ENCODE measurements at places on chromosomes 4 and X. TPM values are rescaled to one million over a fixed set of nuclear protein-coding genes. Genes with fewer than 3 reads are reported as not detected.

The GABRA4 gene
- 5.3 TPM for total RNA-seq

The AWAT2 gene
- 0.96 TPM for total RNA-seq

The SLITRK2 gene
- 1.2 TPM for total RNA-seq

The BLOC1S4 gene
- 17.1 TPM for total RNA-seq

The MAOB gene
- 0.48 TPM for total RNA-seq

The EOLA1 gene
- 6.3 TPM for total RNA-seq

The SAGE1 gene
- not detected for total RNA-seq

The SEC31A gene
- 351 TPM for total RNA-seq

The NLGN4X gene
- total RNA-seq = 0.96 TPM

The H2BW2 gene
- total RNA-seq = not detected

The ASMT gene
- total RNA-seq = not detected

The DDX53 gene
- 2.2 TPM for total RNA-seq

The SH3RF1 gene
- total RNA-seq = 11.6 TPM

The FGFBP2 gene
- total RNA-seq = 6.3 TPM

The PYURF gene
- 75.8 TPM for total RNA-seq

GRCh38 chr4:14400307-14400706 lies 602.0 kb upstream of the CPEB2 start:
- DNase-seq = no peak

GRCh38 chrX:46328133-46328532 lies 217.1 kb downstream of the ZNF674 start:
- no peak for DNase-seq

DNA sequence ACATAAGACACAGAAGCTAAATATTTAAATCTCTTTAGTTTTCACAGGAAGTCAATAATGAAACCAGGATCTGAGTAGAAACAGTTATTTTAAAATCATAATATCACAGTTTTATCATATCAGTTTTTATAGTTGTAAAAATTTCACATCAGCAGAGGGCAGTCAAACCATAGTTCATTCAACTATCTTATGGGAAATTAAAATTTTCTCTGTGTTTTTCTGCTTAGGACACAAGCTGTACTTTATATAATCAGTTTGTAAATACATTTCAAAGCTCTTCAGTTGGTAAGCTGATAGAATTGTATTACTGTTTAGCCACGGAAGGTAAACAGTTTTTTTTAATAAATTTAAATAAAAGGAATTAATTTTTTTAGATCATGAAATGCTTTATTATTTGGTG lies 204.8 kb upstream of the NUDT6 start:
- peak; percentile 50 for DNase-seq

DNA sequence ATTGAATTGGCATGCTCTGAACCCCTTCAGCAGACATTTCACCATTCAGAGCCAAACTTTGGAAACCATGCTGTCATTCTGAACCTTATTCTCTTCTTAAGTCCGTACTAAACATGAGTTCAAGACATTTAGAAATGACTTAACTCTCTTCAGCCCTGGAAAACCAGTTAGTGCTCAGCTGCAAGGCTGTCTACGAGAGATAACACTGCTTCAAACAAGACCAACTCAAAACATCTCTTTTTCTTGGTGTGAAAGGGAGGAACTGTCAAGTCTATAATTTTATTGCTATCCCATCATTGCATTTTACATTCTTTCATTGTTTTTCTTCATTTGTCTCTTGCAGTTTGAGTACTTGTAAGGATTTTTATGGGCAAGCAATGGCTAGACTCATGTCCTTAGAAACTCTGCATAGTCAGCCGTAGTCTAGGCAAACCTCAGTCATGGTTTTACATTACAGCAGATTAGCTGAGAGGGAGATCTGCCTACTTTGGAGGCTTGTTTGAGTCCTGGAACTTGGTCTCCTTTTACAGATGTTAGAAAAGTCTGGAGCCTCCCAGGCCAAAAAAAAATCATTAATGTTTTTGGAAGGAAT lies 120.6 kb upstream of the JADE1 start:
- peak; percentile 12 for DNase-seq

- no peak for DNase-seq
These were observed 323.6 kb downstream of the AFF2 start for GRCh38 chrX:148823986-148824385.

GRCh38 chr4:14269824-14270223 lies 642.3 kb upstream of the BOD1L1 start:
- peak; percentile 34 for DNase-seq

GRCh38 chr4:98522636-98523395 lies 135.6 kb downstream of the TSPAN5 start:
- DNase-seq = peak; percentile 79

GRCh38 chrX:117120700-117121099 lies 657.9 kb upstream of the CT83 start:
- DNase-seq = no peak

GRCh38 chrX:68922013-68922412 lies 93.2 kb downstream of the EFNB1 start:
- no peak for DNase-seq

DNA sequence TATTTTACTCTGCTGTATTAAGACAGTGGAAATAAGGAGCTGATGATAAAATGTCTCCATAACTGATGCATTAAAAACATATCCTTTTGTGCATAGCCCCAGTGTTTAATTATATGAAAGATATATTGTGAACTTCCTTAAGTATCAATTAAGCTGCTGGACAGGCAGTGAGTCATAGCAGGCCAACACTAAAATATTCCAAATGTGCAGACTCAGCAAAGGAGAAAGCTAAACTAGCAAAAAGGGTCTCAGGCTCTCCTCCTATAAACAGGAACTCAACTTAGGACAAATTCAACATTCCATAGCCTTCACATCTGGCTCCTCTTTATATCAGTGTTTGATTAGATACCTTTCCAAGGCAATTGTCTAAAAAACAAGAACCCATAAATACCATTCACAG lies 15.6 kb downstream of the TNMD start:
- no peak for DNase-seq

DNA sequence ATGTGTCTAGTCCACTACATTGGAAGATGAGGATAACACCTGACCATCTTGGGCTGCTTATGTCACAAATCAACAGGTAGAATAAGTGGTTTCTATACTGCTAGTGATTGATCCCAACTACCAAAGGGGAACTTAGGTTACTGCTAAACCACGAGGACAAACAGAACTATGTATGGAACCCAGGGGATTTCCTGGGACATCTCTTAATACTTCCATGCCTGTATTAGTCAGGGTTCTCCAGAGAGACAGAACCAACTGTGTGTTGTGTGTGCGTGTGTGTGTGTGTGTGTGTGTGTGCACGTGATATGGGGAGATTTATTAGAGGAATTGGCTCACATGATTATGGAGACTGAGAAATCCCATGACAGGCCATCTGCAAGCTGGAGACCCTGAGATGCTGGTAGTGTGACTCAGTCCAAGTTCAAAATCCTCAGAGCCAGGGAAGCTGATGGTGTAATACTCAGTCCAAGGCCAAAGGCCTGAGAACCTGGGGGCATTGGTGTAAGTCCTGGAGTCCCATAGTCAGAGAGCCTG lies 16.2 kb upstream of the AFF1 start:
- no peak for DNase-seq

DNA sequence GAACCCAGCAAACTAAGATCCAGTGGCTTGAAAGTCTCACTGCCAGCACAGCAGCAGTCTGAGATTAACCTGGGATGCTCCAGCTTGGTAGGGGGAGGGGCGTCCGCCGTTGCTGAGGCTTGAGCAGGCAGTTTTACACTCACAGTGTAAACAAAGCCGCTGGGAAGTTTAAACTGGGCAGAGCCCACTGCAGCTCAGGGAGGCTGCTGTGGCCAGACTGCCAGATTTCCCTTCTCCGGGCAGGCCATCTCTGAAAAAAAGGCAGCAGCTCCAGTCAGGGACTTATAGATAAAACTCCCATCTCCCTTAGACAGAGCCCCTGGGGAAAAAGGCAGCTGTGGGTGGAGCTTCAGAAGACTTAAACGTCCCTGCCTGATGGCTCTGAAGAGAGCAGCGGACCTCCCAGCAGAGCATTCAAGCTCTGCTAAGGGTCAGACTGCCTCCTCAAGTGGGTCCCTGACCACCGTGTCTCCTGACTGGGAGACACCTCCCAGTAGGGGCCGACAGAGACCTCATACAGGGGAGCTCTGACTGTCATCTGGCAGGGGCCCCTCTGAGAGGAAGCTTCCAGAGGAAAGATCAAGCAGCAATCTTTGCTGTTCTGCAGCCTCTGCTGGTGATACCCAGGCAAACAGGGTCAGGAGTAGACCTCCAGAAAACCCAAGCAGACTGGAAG lies 45.1 kb upstream of the CDX4 start:
- DNase-seq = peak; percentile 3

DNA sequence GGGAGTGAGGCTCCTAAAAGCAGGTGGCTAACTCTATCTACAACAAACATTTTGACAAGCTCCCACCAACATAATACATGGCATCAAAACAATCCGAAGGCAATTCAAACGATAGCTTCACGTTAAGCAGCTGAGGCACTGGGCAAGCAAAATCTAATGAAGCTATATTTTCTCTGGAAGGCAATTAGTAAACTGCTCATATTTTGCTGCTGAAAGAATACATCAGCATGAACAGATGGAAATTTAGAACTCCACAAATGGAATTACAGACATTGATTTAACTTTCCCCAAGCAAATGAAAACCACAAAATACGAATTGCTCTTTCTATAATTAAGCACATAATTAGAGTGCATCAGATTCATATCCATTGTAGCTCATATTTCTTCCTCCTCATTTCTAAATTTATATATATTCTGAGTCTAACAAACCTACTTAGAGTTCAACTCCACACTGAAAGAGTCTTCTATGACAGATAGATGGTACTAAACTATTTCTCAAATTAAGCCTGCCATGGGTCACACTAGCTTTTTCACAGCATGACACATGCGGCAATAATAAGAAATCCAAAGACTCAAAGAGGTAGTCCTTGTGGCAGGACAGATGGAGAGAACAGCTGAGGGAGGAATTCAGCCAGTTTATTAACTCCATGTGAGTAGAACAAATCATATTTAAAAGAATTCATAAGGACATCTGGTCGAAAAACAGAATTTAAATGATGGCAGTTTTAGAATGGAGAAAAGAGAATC lies 305.4 kb downstream of the MAPK10 start:
- no peak for DNase-seq

DNA sequence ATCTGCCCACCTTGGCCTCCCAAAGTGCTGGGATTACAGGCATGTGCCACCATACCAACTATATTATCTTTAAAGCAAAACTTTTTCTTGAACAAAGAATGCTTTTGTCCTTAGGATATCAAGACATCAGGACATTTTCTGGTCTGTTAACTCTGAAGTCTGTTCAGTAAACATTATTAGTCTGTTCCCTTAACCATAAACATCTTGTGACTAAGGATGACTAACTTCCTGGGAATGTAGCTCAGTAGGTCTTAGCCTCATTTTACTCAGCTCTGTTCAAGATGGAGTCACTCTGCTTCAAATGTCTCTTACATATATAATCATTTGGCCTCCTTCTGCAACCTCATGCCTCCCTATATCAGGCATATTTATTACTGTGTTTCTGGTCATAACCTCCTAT lies 122.9 kb downstream of the UBE2NL start:
- DNase-seq = no peak

DNA sequence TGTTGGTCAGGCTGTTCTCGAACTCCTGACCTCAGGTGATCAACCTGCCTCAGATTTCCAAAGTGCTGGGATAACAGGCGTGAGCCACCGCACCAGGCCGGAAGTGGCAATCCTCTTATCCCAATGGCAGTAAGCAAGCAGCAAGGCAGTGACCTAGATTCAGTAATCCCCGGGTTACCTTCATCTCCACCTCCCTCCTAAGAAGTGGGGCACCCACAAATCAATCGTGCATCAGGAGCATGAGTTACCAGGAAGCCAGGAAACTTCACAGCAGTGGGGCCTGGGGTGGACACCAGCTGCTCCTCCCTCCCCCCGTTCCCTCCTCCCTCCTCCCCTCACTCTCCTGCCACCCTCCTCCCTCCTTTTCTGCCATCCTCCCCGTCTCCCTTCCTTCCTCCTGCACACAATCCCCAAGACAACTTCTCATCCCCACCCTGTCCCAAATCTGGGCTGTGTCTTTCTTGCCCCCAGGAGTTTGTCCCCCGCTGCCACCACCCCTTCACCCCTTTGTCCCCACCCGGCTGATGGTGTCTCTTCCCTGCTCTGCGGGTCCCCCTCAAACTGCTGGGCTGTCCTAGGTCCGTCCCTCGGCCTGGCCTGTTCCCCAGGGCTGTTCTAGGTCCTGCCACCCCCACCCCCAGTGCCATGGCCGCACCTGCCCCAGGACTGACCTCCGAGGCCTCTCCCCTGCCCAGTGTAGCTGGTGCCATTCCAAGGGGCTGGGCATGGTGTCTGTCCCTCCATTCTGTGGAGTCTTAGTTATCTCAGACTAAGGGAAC lies 2.2 kb downstream of the PDE6B start:
- no peak for DNase-seq

DNA sequence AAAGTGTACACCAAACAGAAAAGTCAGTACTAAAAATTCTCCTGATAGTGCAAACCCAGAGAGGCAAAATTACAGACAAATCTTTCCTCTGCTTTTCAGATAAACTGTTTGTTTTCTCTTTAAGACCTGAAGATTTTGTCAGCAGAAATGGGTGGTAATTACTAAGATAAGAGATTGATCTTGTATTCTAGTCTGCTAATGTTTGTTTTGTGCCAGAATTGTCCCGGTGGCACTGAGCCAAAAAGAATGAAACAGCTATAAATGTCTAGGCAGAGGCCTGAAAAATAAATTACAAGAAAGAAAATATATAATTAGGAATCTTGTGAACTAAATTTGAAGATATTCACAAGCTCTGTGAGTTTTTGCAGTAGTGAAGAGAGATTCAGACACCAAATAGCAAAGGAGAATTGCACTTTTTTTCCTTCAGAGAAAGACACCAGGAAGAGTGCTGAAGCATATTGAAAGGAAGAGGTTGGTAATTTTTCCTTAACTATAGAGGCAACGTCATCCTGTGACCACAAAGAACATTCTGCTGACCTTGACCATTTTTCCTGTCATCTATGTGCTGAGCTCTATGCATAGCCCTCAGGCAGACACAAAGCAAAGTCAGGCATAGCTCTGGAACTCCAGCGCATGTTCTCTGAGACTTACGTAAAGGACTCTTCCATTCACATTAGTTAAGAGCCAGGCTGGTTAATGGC lies 314.5 kb upstream of the RASGEF1B start:
- DNase-seq = peak; percentile 36

DNA sequence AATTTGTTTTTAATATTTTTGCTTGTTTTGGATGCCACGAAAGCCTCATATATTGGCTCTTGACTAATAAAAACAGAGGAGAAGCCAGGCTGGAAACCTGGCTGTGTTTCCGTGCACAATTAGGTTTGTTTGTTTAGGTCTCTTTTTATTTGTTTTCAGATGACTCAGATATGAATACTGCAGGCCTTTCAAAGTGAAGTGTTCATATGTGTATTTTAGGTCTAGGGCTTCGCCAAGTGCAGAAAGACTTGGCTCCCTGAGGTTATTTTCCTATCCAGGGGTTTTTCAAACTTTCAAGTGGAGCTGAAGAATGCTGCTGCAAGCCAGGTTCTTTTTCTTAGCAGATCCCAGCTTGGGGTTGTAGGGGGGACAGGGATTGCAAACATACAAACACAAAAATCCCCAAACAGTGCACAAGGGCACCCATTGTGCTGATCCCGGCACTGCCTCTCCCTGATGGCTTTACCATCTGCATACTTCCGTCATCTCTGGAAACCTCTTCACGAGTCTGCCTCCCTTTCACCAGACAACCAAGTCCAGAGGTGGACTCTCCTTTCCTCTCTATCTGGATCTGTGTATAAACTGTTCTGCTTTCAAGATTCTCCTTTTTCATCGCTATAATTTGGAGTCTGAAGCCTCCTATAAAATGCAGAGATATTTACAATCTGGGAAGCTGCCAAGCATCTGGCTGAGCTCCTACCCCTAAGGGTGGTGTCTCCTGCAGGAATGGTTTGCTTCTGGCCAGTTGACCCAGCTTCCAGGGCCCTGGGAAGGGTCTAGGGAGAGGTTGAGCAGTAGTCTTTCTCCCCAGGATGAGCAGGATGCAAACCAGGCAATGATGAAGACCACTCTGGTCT lies 108.6 kb downstream of the SMIM20 start:
- peak; percentile 45 for DNase-seq
